Fibroblast of mammary gland (primary cell): ENCODE measurements at places on chromosomes 6 and 20.

GRCh38 chr6:150902142-150902776, 36.8 kb downstream of the MTHFD1L start:
- peak; percentile 47 for DNase-seq

GRCh38 chr6:56803594-56803993, 151.3 kb upstream of the BEND6 start:
- peak; percentile 75 for DNase-seq

GRCh38 chr6:118260833-118261232, 287.3 kb upstream of the PLN start:
- peak; percentile 32 for DNase-seq

- DNase-seq = peak; percentile 60
Observed at GRCh38 chr6:130513770-130514169, 148.0 kb downstream of the TMEM200A start.

- peak; percentile 4 for DNase-seq
Observed at GRCh38 chr6:28446818-28447511, 3.7 kb upstream of the ZSCAN23 start.
